ENCODE measurements at places on chromosomes 2 and 18.

- DNase-seq = no peak
These were observed 19.9 kb upstream of the FAM98A start for GRCh38 chr2:33619028-33619427.

- no peak for DNase-seq
These were observed 92.8 kb downstream of the COLEC12 start for GRCh38 chr18:407626-408224.

DNA sequence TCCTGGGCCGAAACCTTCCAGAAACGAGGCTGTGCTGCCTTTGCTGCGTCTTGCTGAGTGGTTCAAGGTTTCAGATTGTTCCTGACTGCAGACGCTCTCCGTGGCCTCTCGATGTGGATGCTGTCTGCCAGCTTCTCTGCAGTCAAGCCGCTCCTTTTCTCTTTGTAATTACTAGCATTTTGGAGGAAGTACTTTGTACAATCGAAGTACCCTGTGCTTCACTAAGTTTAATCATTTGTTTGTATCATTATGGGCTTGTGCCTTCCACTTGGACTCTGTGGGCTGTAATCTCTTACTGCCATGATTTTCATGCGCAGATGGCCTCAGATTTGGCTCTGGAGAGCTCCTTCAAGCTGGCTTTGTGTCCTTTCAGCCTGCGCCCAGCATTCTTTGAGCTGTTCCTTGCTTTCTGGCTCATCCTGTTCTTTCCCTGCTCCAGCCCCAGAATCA, 49.3 kb downstream of the TRAF3IP1 start:
- no peak for DNase-seq

DNA sequence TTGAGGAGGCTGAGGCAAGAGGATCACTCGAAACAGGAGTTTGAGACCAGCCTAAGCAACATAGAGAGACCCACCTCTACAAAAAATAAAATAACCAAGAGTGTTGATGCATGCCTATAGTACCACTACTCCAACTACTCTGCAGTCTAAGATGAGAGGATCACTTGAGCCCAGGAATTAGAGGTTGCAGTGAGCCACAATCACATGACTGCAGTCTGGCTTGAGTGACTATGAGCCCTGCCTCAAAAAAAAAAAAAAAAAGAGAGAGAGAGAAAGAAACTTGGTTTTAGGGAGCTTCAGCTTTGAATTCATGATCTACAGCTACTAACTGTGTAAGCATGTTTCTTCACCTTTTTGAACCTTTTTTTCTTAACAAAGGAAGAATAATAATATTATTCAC, 119.9 kb downstream of the HNMT start:
- no peak for DNase-seq

GRCh38 chr18:14781671-14782070, 33.7 kb downstream of the ANKRD30B start:
- no peak for DNase-seq

GRCh38 chr2:1283871-1284270, 129.4 kb upstream of the TPO start:
- no peak for DNase-seq

DNA sequence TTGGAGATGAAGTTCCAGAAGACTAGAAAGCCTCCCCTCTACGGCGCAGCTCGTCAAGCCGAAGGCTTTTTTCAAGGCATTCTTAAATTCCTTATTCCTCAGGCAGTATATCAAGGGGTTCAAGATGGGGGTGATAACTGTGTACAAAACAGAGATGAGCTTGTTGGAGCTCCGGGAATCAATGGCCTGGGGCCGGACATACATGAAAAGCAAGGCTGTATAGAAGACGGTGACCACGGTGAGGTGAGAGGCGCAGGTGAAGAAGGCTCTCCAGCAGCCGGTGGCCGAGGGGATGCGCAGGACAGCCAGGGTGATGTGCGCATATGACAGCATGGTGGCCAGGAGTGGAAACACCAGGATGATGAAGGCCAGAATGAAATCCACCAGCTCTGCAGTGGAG, 8.2 kb downstream of the OR6B3 start:
- DNase-seq = no peak

- no peak for DNase-seq
These were observed 634.7 kb upstream of the ZNF804A start for GRCh38 chr2:183963609-183964008.

DNA sequence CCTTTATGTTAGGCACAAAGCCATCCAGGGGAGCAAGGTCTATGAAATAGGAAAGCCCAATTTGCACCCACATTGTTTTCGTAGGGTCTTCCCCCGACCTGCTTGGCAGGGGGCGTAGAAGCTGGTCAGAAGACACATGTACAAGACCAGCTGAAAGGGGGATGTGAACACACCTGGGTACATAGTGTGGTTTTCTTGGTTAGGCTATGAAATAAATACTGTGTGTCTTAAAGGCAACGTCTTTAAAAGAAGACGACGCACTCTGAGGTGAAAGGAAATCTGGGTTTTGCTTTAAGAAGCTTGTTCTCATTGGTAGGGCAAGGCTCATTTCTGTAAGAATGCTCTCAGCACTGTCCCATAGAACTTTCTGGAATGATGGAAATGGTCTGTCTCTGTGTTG, 60.0 kb upstream of the KLF7 start:
- no peak for DNase-seq

DNA sequence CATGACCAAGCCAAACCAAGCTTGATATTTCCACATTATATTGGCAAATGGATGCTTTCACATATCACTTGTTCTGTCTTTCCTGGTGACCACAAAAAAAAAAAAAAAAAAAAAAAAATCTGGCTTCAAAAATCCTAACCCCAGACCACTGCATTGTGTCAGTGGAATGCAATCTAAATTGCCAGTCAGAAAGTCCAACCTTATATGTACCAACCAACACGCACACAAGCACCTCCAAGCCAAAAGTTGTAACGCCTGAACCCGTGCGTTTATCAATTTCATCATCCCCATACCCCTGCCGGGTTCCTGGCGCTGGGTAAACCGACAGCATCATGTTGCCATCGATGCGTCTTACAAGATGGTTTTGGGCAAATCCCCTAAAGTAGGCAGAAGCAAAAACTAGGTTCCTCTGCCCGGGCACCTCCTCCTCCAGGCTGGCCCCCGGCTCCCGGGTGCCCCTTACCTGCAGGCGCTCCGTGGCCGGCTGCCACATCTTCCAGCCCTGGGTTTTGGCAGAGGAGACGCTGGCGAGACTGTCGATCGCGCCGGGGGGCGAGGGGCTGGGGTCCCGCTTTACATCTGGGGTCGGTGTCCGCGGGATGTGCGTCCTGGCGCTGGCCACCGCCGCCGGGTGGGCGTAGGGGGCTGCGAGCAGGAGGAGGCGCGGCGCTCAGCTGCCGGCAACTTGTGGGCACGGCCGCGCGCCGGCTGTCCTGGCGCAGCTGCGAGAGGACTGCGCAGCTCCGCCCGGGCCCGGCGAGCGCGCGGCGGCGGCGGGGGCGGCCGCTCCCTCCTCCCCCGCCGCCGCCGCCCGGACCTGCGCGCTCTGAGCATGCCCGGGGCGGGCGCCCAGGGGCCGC, at the start of gene PID1:
TSS of gene PID1 (minus strand) at position 737 of the 860 bp plus-strand sequence. CDS start at position 493, 244 bp downstream.
- DNase-seq = peak; percentile 55

Measured in NCI-H510A (cell line).